ENCODE measurements at places on chromosomes 2 and 18.

DNA sequence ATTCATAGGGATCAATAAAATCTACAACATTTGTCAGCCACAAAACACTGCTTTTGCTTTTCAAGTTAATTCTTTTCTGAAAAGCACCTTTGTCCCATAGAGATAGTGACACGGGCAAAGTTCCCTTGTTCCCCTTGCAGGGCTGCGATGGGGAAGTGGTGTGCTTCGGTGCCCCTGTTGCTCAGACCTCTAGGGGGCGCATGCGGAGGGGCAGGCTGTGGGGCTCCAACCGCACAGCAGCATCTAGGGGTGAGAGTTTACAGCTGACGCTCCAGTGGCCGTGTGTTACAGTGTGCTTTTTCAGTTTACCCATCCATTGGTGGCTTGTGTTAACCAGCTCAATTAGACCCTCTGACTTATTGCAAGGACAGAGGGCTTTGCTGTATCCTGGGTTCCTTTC, 1432.2 kb upstream of the ACVR2A start:
- DNase-seq, result no peak

DNA sequence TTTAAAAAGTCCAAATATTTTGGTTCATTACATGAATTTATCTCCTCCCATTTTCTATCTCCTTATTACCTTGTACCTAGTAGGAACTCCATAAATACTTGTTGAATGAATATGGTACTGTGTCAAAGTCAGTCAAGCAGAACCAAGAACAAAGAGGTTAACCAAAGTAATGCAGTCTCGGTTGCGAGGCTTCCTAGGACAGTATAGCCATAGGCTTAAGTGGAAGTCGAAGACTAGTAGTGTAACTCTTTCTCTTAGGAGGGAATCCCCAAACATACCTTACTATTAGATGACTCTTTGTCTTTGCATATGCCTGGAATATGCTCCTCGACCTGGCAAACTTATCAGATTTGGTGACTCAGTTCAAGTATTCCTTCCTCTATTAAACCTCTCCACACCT, 4.8 kb downstream of the LIPT1 start:
- DNase-seq, result no peak

GRCh38 chr2:207996848-207997247, 28.5 kb downstream of the PLEKHM3 start:
- no peak for DNase-seq

DNA sequence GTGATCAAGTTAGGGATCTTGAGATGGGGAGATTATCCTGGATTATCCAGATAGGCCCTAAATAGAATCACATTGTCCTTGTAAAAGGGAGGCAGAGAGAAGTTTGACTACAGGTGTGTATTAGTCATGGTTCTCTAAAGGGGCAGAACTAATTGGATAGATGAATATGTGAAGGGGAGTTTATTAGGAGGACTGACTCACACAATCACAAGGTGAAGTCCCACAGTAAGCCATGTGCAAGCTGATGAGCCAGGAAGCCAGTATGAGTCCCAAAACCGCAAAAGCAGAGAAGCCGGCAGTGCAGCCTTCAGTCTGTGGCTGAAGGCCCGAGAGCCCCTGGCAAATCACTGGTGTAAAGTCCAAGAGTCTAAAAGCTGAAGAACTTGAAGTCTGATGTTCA, 275.8 kb downstream of the KCNS3 start:
- no peak for DNase-seq

- DNase-seq, result no peak
Measured at GRCh38 chr2:12982149-12982584, 265.4 kb downstream of the TRIB2 start.

DNA sequence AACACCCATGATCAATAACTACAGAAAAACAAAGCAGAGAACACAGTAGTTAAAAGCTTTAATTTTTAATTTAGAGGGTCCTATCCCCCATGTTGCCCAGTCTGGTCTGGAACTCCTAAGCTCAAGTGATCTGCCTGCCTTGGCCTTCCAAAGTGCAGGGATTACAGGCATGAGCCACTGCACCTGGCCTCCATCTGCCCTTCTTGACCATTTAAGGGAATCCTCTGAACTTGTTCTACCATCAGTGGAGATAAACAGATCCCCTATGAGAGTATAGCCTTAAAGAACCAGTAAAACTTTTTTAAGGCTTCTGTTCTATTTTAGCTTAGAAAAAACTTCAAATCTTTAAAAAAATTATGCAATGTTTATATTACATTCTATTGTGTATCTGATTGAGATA, 13.5 kb upstream of the ATP5MC3 start:
- DNase-seq, result no peak

GRCh38 chr2:165576409-165577154, 107.1 kb downstream of the CSRNP3 start:
- no peak for DNase-seq

GRCh38 chr2:43408407-43409160, 182.2 kb upstream of the ZFP36L2 start:
- no peak for DNase-seq

DNA sequence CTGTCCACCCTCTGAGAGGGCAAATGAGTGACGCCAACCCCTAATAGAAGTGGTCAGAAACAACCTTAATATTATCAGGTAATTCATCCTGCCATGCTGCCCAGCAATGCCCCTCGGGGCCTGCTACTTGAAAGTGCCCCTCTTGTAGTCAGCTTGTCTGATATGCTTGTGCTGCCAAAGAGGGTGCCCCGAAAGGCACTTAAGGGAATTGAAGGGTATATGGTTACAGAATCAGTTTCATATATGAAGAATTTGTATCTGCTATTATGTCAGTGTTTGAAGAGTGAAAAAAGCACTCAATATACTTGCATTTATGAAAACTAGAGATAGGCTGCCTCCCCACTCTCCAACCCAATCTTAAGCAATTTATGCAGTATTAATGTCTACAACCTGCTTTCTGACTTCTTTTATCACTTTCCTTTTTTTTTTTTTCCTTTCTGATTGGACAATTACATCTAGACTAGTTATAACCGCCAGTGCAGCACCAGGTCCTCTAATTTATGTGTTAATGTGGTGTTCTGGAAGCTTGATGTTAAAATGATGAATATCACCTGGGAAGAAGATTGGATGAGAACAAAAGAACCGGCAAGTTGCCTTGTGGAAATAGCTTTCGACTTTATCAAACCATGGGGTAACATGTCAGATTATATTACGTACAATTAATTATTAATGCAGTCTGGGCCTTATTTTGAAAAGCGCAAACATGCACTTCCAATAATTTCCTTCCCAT, 646.9 kb upstream of the ACVR2A start:
- DNase-seq, result no peak

DNA sequence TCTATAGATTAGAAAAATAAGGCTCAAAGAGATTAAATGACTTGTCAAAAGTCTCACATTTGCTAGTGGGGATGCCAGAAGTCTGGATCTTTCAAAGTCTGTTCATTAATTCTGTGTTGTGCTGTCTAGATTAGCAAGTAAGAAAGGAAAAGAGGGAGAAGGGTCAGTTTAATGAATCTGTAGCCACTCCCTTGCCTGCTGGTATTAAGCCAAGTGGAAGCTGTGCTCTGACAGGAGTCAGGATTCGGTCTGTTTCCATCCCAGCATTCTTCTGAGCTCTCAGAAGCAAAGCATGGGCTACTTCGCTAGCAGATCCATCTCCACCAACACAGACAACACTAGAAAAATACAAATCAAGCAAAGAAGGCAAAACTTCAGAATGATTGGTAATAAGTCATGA, 98.5 kb downstream of the CERKL start:
- DNase-seq, result no peak

DNA sequence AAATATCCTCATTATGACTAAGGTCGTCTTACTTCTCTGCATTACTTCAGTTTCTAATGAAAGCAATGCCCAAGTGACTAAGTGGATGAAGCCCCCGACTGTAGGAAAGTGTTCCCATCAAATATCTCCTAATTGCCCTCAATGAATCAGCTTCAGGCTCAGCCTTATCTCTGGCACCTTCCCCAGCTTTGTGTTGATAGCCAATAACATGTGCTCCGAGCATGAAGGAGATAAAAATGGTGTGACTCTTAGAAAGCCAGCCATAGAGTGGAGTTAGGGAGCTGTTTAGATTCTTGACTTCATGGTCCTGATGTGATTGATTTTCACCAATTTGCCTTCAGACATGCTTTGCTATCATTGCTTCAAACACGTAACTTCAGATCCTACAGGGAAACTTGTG, 339.2 kb upstream of the NRP2 start:
- no peak for DNase-seq

- DNase-seq, result no peak
Measured at GRCh38 chr2:126803434-126803775, 95.3 kb upstream of the TEX51 start.

DNA sequence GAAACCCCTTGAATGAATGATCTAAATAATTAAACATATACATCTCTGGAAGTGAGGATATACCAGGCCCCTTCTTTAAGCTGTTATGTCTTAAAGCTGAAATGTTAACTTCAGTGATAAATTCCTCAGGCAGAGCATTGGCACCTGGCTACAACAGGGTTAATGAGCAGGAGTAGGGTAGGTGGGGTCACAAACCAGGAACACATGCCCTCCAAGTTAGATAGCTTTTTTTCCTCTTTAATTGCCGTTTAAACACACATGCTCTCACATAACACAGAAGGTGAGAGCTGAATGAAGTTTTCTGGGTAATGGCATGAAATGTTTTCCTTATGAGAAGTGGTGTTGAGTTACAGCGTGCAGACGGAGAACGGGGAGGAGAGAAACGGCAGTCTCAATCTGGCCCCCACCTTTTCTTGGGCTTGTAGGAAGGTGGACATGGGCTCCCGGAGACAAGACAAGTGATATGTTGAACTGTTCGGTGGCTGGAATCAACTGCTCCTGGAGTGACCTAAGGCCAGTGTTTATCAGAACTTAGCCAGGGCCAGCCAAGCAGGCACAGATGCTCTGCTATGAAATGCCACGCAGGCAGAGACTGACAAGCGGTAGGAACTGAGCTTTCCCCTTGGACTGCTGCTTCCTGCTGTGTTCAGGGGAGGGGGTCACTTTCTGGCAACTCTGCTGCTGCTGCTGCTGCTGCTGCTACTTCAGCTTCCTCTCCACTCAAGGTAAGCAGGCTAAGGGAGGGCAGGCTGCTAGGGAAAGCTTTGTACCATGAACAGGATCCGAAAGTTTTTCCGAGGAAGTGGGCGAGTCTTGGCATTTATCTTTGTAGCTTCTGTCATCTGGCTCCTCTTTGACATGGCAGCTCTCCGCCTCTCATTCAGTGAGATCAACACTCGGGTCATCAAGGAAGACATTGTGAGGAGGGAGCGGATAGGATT, at the start of gene GALNT5:
Gene GALNT5, plus strand, starts transcription at position 394 of the 941 bp plus-strand sequence. Its CDS starts 378 bp downstream, at position 772.
- no peak for DNase-seq

DNA sequence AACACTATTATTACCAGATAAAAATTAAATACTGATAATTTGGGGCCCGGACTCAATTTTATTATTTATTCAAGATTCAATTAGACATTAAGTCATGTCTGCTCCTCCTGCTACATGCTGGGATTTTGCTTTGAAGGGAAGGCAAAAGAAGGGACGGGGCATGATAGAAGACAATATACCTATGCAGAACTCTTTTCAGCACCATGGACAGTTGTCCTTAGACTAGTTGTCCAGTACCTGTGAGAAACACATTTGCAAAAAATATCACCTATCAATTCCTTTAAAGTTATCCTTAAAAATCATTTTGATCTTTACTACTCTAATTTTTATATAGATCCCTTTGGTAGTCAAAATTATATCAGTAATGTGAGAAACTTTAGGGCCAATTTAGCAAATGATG, 100.2 kb upstream of the SULT1C3 start:
- DNase-seq, result no peak

DNA sequence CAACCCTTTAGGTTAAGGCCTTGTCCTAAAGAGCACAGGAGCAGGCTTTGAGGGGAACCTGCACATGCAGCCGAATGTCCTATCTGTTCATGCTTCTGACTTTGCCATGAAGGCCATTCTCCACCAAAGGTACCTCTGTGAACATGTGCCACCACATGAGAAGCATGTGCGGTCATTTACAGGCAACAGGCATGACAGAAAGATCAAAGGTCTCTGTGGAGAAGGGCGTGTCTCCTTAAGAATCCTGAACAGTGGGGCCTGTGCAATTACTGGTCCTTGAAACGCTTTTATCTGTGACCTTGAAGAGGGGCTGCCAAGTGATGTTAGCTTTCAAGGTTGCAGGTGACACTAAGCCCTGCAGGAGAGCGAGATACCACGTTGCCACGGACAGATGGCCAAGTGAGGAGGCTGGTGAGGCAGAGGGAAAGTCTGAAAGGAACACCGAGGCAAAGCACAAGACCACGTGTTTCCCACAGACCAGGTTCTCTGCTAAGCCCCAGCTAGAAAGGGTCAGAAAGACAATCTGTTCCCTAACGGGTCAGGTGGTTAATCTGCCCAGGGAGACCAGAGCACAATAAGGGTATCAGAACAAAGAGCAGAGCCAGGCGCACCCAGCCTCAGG, 19.5 kb upstream of the POMC start:
- DNase-seq, result no peak

DNA sequence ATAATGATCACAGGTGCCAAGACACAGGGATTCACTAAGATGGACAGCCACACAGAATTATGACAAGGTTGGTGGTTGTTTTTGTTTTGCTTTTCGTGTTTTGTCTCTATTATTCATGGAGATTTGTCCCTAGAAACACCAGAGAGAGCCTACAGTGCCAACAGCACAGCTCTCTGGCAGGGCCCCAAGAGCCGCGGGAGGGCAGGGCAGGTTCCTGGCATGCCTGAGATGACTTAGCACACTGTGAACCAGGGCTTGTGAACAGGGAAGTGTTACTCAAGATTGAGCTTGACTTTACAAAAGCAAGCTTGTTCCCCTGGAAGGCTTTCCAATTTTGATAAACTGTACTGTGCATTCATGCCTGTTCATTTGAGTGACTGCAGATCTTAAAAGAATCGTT, 437.4 kb upstream of the SALL3 start:
- DNase-seq, result no peak

All from stimulated activated CD8-positive, alpha-beta memory T cell treated with anti-CD3 and anti-CD28 coated beads, Interleukin-7, amount 100 ng/mL, for 1 hour (primary cell).